ENCODE measurements at places on chromosomes 6 and 20.
A peak's percentile ranks its signal among the peaks of the same experiment; 100 is the strongest.

DNA sequence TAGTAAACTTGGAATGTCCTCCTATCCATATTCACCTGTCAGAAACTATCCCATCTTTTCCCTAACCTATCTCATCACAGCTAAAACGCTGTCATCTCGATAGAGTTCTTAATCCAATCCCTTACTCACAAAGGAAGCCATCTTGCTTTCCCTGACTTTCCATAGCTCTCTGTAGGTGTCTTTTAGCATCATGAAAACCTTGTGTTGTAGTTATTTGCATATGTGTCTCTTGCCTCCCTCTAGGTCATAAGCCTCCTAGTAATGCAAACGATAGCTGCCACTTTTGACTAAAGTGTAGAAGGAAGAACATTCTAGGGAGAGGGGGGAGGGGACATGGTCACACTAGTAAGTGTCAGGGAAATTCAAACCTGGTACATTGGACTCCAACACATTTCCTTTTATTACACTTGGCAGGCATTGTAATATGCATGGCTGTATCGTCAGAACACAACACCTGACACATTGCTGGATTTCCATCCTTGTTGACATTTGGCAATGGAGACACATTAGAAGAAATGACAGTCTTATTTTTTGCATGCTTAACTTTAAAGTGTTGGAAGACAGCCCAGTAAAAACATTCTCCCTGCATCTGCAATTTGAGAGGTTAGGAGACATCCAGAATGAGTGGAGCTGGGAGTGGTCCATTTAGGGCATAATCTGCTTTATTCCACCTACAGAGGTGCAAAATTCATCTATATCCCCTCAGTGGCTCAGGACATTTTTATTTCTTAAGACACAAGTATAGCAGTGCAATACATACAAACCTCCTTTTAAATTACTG is 283.4 kb downstream of the HAO1 start:
- DNase-seq: peak; percentile 11

GRCh38 chr6:52381249-52381648 is 19.3 kb downstream of the PAQR8 start:
- DNase-seq: no peak

- no peak for DNase-seq
Observed at GRCh38 chr6:116840091-116840490, 11.2 kb upstream of the GPRC6A start.

- DNase-seq: no peak
Observed at GRCh38 chr6:53130569-53131290, 17.9 kb downstream of the GCM1 start.

DNA sequence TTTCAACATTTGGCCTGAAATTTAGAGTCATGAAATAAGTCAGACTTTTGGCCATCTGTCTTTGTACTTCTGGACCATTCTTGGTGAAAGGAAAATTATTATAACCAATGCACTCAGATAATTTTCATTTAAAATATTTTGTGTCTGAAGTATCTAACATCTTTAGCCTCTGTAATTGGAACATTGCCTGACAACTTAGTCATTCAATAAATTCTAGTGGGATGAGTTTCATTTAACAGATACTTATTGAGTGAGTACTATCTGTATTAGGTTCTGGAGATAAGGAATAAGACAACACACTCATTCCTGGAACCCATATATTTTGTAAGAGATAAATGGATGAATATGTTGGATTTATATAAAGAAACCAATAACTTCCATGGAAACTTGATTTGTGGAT is 536.0 kb downstream of the BCKDHB start:
- no peak for DNase-seq

- DNase-seq: no peak
Observed at GRCh38 chr20:13061381-13061780, 52.6 kb downstream of the SPTLC3 start.

- peak; percentile 37 for DNase-seq
Observed at GRCh38 chr6:6319952-6320811, at the start of gene F13A1. F13A1 (minus strand) TSS chr6:6320662; CDS start chr6:6318664, 1,998 bp downstream.

DNA sequence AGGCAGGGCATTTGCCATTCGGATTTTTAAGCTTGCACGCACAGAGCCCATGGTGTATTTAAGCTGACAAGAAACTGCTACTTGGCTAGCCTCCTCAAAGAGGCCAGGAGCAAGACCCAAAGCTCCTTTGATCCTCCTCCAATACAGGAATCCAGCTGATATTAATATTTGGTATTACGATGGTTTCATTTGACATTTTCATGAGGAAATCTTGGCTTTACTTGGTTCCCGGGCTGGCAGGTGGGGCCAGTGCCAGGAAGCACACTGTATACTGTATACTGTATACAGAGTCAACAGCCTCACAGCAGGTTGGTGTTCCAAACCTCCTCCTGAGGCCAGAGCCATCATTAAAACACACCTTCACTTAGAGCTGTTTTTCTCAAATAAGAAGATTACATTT is 138.2 kb upstream of the ARMC2 start:
- no peak for DNase-seq

DNA sequence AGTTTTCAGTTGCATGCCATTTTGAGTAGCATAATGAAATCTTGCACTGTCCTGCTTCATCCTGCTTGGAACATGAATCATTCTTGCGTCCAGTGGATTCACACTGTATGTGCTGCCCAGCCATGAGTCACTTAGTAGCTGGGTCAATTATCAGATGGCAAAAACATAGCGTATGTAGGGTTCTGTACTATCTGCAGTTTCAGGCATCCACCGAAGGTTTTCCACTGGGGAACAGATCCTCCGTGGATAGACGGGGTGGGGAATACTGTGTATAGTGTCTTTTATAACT is 61.4 kb downstream of the IL22RA2 start:
- no peak for DNase-seq

- no peak for DNase-seq
Observed at GRCh38 chr6:142193621-142194020, 46.6 kb downstream of the VTA1 start.

- no peak for DNase-seq
Observed at GRCh38 chr6:36786055-36786675, 53.1 kb downstream of the CPNE5 start.

DNA sequence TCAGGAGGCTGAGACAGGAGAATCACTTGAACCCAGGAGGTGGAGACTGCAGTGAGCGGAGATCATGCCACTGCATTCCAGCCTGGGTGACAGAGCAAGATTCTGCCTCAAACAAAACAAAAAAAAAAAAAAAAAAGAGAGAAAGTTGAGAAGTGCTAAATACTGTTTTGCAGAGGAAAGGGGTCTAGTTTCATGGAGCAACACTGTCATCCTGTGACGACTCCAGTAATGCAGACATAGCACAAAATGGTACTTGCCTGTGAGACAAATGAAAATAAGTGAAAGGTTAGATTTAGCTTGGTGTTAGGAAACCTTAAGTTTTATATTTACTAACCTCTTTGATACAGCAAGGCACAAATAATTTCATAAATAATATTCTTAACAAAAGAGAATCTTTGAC is 29.7 kb downstream of the CEP162 start:
- no peak for DNase-seq

- peak; percentile 16 for DNase-seq
Observed at GRCh38 chr6:27693766-27694546, 218.2 kb downstream of the OR2B2 start.

- DNase-seq: no peak
Observed at GRCh38 chr6:17482711-17483110, 89.3 kb downstream of the CAP2 start.

DNA sequence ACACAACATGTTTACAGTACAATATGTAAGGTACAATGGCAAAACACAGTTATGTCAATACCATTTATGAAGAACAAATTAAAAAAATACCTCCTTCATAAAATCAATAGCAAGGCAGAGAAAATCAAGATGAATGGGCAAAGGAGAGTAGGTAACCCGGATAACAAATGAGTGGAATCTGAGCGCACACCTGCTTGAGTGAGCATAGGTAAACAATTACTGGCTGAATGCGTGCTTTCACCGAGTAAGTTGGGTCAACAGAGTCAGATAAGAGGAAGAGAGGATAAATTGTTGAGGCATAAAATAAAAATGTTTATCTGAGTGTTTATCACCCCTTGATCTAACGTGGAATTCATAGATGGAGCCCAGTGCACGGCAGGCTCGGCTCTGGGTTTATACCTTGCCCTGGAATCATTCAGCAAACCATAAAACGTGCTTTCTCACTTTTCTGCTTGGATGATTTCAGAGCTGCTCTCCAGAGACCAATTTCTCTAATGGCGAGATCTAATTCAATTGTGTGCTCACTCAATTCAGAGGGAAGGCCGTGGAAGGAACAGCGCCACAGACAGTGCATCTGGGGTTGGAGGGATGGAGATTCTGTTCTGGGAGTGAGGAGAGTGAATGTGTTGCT is 224.8 kb upstream of the MAP3K7 start:
- peak; percentile 97 for DNase-seq

DNA sequence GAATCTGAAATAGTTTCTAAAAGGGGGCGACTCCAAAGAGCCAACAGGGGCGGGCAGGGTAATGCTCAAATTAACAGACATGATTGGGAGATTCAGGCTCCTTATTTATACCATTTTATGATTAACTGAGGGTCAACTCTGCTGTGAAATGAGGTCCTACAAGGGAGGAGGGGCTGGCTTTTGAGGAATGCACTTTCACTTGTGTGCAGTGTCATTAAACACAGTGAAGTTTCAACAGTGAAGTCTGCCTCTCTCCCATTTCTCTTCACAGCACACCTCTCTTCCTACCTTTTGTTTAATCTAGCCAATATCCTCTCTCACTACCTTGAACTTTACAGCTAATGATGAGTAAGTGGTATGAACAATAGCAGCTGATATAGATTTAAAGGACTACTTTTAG is 557.3 kb upstream of the CITED2 start:
- DNase-seq: no peak

DNA sequence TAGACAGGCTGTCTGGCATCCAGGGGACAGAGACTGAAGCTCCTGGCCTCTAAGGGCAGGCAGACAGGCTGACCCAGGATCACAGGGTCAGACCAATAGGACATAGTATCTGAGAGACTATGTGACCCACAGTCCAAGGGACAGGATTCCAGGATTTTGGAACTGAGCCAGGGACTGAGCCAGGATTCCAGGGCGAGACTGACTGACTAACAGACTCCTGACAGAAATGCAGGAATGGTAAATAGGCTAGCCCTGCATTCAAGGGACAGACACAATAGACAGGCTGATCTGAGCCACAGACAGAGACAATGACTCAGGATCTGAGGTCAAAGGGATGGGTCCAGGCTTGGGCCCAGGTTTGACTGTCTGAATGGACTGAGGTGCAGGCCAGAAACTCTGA is 19.8 kb downstream of the XKR7 start:
- DNase-seq: no peak

GRCh38 chr6:150250826-150251225 is 108.0 kb downstream of the PPP1R14C start:
- DNase-seq: peak; percentile 16

GRCh38 chr20:364905-365794 is 15.4 kb upstream of the TRIB3 start:
- no peak for DNase-seq

DNA sequence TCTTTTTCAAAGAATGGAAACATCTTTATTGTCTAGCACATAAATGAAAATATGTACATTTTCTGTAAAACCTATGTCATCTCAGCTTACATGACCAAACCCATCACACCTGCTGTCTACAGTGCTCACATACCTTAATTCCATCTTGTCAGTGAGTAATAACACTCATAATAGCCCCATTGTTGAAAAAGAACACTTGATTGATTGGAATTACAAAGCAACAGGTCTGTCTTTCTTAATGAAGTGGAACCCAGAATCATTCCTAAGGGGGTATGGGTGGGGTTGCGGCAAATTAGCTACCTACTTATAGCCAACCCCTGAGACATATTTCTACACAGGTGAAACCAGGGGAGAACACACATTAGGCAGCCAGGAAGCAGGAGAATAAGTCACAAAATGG is 20.2 kb downstream of the ADGRF4 start:
- DNase-seq: no peak

- no peak for DNase-seq
Observed at GRCh38 chr6:167781868-167782267, 44.8 kb upstream of the AFDN start.

Data from NCI-H1105 (cell line).